NCI-H510A (cell line): ENCODE measurements at places on chromosomes 6 and 20.
A peak's percentile ranks its signal among the peaks of the same experiment; 100 is the strongest.

DNA sequence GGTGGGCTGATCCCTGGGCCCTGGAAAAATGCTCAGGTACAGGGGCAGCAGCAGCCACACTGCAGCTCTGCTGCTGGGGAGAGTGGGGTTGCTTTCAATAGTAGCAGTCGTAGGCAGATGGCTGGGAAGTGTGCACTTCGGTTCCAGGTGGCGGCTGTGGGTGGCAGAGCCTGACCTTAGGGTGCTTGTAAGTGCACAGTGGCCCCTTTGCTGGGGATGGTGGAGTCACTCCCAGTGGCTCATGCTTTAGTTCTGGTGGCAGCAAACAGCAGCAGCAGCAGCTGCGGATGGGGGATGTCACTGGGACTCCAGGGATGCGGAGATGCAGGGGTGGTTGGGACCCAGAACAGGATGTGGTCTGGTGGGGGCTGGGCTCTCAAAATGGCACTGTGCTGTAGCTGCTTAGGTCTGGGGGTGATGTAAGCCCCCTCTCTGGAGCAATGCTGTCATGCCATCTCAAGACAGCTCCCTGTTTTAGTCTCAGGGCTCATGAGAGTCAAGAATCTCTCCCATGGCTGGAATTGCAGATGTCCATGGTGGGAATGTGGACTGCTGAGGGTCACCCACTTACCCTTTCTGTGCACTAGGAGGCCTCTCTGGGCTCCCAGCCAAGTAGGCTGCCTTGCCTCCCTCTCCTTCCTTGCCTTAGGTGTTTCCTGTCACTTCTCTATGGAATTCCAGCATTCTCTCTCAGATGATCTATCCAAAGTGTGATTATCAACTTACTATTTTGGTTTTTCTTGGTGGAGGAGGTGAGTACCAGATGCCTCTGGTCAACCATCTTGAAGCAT is 146.7 kb upstream of the SLC22A23 start:
- no peak for DNase-seq

DNA sequence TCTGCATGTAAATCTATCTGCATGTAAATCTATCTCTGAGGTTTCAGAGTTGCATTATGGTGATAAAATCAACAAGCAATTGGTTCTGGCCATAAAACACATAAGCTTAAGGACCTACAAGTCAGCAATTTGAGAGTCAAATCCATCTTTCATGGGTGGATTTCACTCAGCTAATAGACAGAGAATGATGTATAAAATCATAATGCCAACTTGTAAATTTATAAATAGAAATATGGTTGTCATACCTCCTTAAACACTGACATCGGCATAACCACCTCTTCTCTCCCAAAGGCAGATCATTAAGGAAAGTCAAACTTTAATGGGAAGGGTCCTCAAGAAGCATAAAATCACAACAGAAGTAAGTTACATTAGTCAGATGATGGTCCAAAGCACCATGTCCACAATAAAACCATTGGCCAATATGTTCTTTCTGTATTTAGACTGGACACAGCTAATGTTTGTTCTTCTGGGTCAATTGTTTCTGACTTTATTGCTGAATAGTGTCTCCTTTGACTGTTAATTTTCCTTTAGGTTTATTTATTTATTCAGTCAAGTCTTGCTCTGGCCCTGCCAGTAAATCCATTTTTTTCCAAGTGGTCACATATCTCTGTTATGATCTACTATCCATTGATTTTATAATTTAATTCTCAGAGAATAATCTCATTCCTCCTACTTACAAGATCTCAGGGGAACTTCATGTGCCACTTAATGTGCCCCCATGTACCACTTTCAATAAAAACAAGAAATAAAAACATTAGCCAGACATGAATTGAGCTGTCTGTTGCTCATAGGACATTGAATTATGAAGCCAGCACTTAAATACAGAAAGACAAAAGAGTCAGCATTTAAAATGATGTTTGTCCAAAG is 382.9 kb upstream of the IRAK1BP1 start:
- DNase-seq, result no peak

- no peak for DNase-seq
Observed at GRCh38 chr6:32764048-32764447, 716 bp upstream of the HLA-DQB2 start.

- no peak for DNase-seq
Observed at GRCh38 chr6:72811971-72812421, 190.1 kb downstream of the KCNQ5 start.

- DNase-seq, result no peak
Observed at GRCh38 chr6:2857580-2858337, 16.1 kb upstream of the SERPINB1 start.

DNA sequence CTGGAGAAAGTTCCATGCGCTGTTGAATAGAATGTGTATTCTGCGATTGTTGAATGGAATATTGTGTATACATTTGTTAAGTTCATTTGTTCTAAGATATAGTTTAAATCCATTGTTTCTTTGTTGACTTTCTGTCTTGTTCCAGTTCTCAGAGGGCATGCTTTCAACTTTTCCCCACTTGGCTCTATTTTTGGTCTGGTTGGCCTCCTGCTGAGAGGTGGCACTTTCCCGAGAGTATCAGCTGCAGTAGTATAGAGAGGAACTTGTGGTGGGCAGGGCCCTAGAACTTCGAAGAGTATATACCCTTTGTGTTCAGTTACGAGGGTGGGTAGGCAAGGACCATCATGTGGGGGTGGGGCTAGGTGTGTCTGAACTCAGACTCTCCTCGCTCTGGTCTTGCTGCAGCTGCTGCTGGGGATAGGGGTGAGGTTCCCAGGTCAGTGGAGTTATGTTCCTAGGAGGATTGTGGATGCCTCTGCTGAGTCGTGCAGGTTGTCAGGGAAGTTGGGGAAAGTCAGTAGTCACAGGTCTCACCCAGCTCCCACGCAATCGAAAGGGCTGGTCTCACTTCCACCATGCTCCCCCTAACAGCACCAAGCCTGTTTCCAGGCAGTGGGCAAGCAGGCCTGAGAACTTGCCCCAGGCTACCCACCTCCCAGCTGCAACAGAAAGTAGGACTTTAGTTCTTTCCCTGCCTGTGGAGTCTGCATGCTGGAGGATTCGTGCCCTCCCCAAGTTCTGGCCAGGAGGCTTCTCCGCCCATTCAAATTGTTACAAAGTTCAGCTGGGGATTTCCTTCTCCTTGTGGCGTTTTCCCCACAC is 118.9 kb upstream of the SSTR4 start:
- DNase-seq, result no peak

DNA sequence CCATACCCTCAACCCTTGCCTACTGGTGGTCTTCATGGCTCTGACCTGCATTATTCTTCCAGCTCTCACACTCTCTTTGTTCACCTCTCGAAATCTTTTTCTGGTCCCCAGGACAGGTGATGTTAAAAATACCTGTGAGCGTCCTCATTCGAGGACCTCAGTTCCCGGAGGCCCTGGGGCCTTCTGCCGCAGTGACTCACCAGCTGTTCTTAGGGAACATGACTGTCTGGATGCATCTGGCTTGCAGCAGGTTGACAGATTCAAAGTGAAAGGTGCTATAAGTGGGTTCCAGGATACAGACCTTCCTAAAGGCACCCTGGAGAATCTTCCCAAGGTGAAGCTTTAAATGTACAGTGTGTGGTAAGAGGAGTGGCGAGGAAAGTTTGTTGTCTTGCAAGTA is 210.4 kb upstream of the KCNG1 start:
- DNase-seq, result no peak

- DNase-seq, result peak; percentile 17
Observed at GRCh38 chr6:38495518-38495917, 144.2 kb downstream of the BTBD9 start.
